Activated CD4-positive, alpha-beta T cell treated with anti-CD3 and anti-CD28 coated beads, Interleukin-2, amount 50 U/mL, for 4 hours (primary cell): ENCODE measurements at places on chromosomes 1 and 21.

DNA sequence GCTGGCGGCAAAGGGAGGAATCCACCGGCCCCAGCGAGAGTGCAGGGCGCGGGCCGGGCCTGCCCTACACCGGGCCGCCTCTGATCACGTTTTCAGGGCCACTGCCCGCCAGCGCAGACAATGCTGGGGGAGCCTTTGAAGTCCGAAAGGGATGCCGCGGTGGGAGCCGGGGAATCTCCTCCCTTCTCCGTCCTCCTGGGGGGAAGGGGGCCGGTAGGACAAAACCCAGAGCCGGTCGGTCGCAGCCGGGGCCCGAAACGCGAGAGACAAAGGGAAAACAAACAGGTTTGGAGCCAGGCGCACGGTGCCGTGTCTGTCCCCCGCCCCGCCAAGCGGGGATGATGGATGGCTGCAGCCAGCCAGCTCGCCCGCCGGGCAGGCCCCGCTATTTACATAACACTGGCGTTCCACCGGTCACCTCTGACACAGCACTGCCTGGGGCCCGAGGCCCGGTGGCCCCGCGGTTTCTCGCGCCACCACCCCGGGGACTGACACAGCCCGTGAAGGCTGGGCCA, 92.0 kb downstream of the CASZ1 start:
- DNase-seq, result no peak

DNA sequence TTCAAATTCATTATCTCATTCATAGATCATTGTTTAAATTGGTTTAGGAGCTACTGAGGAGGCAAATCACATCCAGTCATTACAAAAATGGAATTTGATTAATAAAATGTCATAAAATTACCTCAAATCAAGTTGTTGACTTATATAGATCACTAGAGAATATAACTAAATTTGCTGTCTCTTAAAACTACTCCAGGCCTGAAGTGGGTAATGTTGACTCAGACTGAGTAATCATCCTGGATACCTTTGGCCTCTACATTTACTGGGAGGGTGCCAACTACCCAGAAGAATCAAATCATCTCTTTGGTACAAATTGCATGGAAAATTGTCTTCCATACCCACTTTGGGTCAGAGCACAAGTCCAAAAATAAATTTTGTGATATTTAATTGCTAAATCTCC, 191.2 kb upstream of the GREM2 start:
- DNase-seq, result no peak

GRCh38 chr1:48996311-48996710, 219.6 kb upstream of the BEND5 start:
- no peak for DNase-seq

GRCh38 chr1:38571726-38572125, 287.8 kb downstream of the RRAGC start:
- no peak for DNase-seq

GRCh38 chr1:36582066-36582755, 99.5 kb upstream of the CSF3R start:
- no peak for DNase-seq

DNA sequence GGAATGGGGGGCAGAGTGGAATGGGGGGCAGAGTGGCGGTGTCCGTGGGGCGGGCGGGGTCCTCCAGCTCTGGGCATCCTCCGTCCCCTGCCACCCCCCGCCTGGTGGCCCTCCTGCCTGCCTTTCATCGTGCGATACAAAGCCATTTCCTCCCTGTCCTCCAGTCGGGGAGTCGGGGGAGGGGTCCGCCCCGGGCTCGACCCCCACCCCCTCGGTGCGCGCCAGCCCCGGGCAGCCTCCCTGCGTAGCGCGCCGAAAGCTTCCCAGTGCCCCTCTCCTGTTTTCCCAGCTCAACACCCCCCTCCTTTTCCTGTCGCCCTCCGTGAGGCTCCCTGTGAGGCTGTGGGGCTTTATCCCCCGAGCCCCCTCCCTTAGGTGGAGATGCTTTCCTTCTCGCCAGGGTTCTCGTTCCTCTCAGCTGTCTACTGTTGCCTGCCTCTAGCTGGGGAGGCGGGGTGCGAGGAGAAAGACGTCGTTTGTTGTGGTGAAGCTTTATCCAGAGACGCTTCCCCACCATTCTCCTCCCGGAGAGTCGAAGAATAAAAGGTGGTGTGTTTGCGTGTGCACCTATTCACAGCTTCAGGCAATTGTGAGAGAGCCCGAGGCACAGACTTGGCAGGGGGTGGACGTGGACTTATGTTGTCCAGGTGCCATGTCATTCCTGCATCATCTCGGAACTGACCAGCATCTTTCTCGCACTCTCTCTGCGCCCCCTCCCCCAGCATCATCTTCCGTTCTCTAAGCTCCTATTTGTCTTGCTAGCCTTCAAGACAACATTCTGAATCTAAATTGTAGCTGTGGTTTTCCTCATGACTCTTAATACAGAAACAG, 848 bp downstream of the DNM3 start:
- DNase-seq, result peak; percentile 6

DNA sequence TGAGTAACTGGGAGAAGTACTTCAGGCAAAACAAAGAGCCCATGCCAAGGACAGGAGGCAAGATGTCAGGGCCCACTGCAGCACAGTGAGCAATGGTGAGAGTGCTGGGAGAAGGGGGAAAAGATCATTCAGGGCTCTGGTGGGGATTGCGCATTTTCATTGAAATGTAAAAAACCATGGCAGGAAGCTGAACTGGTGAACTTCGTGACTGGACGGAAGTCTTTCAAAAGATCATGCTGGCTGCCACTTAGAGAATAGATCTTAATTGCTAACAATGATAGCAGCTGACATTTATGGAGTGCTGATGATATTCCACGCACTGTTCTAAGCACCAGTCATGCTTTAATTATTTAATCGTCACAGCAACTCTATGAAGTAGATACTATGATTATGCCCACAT, 107.0 kb downstream of the TGFBR3 start:
- no peak for DNase-seq

- no peak for DNase-seq
Observed at GRCh38 chr1:244653439-244654107, 647 bp downstream of the DESI2 start.

- no peak for DNase-seq
Observed at GRCh38 chr1:16436946-16437474, at the start of gene SPATA21. TSS of gene SPATA21 (minus strand) at chr1:16437424. CDS start at chr1:16431371, 6,053 bp downstream.

- no peak for DNase-seq
Observed at GRCh38 chr1:229694053-229694693, 68.1 kb downstream of the URB2 start.

- peak; percentile 46 for DNase-seq
Observed at GRCh38 chr1:147641695-147642592, 28.4 kb downstream of the ACP6 start.

DNA sequence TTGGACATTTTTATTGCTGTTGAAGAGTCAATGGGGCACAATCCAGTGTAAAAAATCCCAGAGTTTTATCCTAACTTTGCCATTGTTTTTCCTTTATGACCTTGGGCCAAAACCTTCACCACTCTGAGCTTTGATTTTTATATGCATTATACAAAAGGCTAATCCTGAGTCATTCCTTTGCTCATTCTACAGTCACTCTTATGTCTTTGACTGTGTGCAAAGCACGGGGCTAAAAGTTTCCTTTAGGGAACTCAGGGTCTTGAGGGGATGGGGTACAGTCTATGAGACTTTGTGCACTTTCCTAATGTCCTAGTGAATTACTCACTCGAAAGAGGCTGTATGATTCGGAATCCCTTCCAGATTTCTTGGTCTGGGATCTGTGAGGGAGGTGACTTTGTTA, 543.2 kb upstream of the CAMK1G start:
- no peak for DNase-seq

DNA sequence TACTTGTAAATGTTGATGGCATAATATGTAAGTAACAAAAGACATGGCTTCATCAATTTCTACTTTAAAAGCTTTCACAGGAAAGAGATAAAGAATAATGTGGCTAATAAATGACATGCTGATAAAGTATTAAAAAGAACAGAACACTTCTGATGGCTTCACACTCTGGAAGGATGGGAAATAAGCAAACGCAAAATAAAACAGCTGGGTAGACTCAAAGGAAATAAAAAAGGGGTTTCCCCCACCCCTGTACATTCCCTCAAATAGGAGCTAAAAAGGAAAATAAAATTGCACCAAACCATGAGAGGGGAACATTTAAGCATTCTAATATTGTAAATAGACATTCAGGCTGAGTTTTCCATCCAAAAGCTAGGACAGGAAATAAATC, 27.0 kb upstream of the DYRK1A start:
- DNase-seq, result no peak

DNA sequence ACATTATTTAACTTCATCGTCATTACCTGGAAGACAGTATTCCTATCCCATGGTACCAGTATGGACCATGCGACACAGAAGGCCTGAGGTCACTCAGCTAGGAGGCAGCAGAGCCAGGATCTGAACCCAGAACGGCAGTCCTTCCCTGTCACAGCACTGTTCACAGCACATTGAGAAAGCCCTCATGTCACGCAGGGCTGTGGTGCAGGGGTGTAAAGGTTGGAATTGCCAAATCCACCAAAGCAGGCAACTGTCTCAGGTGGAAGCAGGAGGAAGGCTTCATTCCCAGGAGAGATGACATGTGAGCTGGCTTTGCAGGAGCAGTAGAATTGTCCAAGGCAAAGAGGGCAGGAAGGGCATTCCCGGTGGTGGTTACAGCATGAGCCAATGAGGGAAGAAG, 9.9 kb upstream of the TTC22 start:
- no peak for DNase-seq

DNA sequence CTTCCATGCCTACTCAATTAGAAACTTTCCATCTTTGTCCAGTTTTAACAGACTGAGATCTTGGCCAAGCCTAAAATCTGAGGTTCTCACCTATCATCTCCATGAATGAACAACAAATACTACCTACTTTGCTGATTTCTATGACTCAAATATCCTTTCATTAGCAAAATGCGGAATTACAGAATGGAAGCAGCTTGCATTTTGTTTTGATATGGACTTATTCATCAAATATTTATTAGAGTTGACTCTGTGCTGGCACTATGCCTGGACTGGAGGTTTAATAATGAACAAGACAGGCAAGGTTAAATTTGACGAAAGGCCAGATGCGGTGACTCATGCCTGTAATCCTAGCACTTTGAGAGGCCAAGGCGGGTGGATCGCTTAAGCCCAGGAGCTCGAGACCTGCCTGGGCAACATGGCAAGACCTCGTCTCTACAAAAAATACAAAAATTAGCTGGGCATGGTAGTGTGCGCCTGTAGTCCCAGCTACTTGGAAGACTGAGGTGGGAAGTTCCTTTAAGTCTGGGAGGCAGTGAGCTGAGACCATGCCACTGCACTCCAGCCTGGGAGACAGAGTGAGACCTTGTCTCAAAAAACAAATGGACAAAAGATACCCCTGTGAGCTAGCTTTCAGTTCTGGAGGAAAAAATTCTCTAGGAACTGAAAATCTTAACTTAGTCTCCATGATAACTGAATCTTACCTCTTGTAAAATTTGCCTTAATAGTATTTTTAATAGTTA, 29.4 kb upstream of the SOD1 start:
- DNase-seq, result no peak

DNA sequence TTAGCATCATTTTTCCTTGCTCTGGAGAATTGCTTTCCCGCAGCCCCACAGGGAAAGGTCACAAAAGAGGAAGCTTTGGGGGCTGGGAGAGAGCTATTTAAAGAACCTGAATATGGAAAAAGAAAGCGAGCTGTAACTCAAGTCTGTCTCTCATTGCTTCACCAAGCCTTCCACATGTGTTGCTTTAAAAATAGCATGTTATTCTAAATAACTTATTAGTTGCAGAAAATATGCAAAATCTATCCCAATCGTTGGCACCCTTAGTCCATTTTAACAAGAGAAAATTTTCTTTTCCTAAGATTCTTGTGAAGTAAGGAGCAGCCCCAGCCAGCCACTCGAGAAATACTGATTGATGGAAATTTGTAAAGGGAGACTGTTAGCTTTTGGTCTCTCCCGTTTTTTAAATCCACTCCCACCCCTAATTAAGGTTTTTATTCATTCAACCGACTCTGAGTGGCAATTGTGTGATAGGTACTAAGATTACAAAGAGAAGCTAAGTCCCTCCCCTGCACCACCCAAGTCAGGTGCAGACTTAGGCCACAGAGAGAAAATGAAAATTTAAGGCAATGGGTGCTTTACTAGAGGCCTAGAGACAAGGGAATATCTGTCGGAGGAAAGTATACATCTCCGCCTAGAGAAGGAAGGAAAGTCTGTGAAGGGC, 802 bp downstream of the CYP4X1 start:
- no peak for DNase-seq

- DNase-seq, result no peak
Observed at GRCh38 chr1:168506204-168506819, 37.5 kb downstream of the XCL2 start.

DNA sequence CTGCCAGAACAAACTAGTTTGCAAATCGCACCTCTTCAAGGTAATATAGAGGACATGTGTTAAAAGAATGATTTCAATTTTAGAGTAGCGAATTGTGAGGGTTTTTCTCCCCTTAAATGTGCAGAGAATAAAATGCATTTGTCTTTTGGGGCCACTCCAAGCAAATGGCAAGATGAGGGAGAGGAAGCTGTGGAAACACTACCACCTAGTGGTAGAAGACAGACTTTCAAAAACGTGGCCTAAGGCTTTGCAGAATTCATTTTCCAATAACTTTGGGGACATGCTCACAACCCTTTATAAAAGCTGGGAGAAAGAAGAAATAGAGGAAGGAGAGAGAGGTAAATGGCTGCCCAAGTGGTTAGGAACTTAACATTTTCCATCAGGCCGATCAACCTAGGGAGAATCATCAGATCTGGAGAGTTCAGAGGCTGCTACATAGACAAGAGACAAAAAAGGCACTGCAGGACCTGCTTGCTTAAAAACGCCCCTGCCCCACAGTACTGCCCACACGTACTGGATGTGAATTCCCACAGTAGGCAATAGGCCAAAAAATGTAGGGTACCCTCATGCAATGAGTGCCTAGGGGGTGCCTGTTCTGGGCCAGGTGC, 15.7 kb upstream of the RCAN1 start:
- no peak for DNase-seq

DNA sequence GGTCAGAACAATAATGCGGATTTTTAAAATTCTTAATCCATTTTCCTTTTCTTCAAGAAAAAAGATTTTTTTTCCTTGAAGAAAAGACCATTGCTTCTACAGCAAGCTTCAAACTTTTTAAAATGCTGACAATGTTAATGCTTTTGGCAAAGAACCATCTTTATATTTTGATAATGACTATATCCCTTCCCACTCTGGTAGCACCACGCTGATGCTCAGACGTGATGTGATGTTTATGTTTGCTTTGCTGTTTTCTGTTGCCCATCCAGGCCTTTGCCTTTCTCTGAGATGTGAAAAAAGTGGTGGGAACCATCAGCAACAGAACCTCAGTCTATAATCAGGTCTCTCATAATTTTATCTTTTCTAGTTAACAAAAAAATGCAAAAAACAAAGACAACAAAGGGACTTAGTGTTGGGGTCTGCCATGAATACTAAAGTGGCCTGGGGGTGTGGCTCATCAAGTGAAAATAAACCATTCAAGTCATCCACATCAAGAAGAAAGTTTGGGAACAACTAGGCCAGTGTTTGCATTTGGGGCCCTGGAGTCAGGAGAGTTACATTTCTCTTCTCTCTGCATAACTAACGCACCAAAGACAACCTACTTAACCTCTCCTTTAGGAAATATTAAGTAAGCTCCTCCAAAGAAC, 244.6 kb upstream of the DMRTA2 start:
- DNase-seq, result no peak

GRCh38 chr1:20426371-20426770, 59.6 kb downstream of the CAMK2N1 start:
- DNase-seq, result no peak

GRCh38 chr1:36612881-36613280, 130.2 kb upstream of the CSF3R start:
- DNase-seq, result no peak

- DNase-seq, result peak; percentile 80
Observed at GRCh38 chr1:26853156-26853555, 9.8 kb upstream of the SFN start.
